Activated naive CD8-positive, alpha-beta T cell treated with anti-CD3 and anti-CD28 coated beads for 36 hours (primary cell): ENCODE measurements at places on chromosomes 4 and X. TPM values are rescaled to one million over a fixed set of nuclear protein-coding genes. Genes with fewer than 3 reads are reported as not detected.

TENT5D gene
- not detected for total RNA-seq

RHOH gene
- total RNA-seq: 112 TPM

UGT2A2 gene
- total RNA-seq: not detected

- DNase-seq: no peak
Measured at GRCh38 chr4:87045234-87045558, 110.4 kb downstream of the AFF1 start.

ATP5ME gene
- total RNA-seq: 287 TPM

- DNase-seq: no peak
Measured at GRCh38 chr4:92399032-92399431, 95.3 kb downstream of the GRID2 start.

- DNase-seq: no peak
Measured at GRCh38 chr4:179331362-179331761, 1889.1 kb upstream of the AGA start.

PAGE4 gene
- not detected for total RNA-seq

SMS gene
- total RNA-seq: 202 TPM

HELQ gene
- total RNA-seq: 11.9 TPM

GRCh38 chrX:80765220-80765625, 44.5 kb downstream of the BRWD3 start:
- no peak for DNase-seq

C4orf51 gene
- total RNA-seq: not detected
